ENCODE measurements at places on chromosomes 2 and 18.
A peak's percentile ranks its signal among the peaks of the same experiment; 100 is the strongest.

DNA sequence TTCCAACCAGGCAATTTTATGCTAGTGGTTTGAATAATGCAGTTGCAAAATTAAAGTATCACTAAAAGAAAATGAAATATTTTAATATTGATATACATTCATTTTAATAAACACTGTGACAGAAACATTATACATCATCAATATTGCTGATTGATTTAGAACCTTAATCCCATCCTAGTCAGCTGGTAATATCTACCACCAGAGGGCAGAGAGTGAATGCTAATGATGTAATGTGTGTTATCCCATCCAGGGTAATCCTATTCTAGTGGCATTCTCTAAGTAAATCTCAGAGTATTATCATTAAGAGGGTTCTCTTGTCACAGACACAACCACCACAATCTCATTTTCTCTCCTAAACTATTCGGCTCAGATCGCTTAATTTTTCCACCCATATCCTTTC, 477.4 kb downstream of the CPS1 start:
- no peak for DNase-seq

GRCh38 chr2:149278161-149278871, 52.1 kb upstream of the LYPD6 start:
- DNase-seq, result no peak

GRCh38 chr2:230907361-230908091, 17.5 kb downstream of the GPR55 start:
- no peak for DNase-seq

DNA sequence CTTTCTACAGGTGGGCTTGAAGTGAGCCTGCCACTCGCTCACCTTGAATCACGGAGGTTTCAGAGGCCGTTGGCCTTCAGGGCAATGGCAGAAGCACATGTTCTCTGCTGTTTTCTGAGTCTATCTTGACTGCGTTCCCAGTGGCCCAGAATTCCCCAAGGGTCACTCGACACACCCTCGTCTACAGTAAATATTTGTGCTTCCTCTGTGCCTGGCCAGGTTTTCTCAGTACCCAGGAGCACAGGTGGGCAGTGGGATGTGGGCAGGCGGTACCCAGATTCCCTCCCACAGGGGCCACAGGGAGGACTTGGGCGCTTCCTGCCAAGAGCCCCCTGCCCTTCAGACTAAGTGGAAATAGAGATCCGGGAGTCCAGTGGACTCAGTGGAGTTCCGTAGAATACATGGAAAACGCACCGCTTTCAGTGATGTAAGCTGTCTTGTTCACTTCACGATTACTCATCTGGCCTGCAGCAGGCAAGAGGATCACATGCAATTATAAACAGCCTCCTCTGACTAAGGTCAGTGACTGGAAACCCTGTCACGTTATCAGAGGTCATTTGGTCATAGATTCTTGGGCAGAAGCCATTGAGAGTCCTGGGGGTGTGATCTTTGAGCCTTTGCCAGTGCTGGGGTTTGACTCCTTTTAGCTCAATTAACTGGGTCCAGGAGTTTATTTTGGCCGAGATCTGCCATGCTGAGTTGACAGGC, 179.8 kb downstream of the NEDD4L start:
- peak; percentile 17 for DNase-seq

DNA sequence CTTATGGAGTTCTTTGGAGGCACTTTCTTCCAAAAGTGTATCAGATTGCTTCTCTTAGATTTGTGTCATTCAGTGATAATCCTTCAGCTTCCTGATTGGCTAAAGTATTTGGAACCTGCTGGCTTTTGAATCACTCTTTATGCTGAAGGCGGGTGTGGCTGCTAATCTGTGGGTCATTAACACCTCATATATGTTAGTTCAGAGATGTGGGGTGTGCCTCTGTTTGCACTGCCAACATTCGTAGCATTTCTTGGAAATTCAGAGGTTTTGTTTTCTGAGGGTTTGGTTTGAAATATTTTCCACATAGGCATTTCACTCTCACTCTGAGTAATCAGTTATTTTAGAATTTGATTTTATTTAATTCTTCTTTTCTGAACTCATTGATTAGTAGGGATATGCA, 1604.4 kb upstream of the ACVR2A start:
- no peak for DNase-seq

GRCh38 chr2:205696331-205696926, 14.1 kb downstream of the NRP2 start:
- no peak for DNase-seq

DNA sequence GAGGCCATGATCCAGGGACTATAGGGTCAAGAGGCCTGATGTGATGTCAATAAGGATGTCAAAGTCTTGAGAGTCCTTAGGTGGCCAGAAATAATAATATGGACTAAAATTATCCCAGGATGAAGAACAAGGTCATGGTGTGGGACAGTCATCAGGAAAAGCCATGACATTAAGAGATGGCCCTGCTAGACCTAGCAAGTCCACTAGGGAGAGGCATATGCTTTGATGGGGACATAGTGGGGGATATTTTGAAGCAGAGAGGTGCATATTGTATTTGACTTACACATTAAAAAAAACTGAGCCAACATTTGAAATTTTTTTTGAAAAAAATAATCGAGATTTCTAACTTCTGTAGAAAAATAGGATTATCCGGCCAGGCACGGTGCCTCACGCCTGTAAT, 53.3 kb upstream of the CXCR4 start:
- no peak for DNase-seq

- DNase-seq, result no peak
These were observed 50.8 kb upstream of the CHN1 start for GRCh38 chr2:175055993-175056392.

GRCh38 chr2:19654310-19655090, 247.3 kb downstream of the TTC32 start:
- DNase-seq, result no peak

GRCh38 chr18:6004119-6004518, 108.8 kb upstream of the TMEM200C start:
- no peak for DNase-seq

DNA sequence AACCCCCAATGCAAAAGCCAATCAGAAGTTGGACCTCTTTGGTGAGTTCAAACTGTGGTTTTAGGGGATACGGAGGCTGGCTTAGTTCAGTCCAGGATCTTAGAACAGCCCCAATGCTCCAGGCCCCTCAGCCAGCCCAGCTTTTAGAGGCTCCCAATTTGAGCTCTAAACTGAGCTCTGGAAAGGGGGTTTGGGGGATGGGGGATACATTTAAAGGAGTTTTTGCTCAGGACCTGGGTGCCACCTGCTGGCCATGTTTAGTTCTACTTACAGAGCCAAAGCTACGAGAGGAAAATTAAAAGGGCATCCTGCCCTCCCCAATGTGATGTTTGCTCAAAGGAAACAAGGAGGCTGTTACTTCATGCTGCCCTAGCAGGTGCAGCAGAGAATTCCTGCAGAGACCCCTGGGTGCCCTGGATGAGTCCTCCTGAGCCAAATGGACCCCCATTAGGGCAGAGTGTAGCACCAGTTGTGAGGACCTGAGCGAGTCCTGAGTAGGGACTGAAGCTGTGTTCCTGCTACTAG, 15.9 kb upstream of the TMEM214 start:
- DNase-seq, result no peak

DNA sequence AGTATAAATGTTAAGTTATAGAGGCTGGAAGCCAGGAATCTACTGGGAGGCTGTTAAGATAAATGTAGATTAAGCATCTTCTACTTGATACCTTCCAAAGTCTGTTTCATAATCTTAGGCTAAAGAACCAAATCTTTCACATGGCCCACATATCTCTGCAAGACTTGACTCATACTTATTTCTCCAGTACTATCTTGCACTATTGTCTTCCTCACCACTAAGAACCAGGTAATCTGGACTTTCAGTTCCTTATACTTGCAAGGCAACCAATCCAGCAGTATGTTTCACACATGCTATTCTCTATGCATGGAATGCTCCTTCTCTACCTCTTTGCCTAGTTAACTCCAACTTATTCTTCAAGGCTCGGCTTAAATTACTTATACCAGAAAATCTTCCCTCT, 62.2 kb downstream of the RBMS1 start:
- no peak for DNase-seq

DNA sequence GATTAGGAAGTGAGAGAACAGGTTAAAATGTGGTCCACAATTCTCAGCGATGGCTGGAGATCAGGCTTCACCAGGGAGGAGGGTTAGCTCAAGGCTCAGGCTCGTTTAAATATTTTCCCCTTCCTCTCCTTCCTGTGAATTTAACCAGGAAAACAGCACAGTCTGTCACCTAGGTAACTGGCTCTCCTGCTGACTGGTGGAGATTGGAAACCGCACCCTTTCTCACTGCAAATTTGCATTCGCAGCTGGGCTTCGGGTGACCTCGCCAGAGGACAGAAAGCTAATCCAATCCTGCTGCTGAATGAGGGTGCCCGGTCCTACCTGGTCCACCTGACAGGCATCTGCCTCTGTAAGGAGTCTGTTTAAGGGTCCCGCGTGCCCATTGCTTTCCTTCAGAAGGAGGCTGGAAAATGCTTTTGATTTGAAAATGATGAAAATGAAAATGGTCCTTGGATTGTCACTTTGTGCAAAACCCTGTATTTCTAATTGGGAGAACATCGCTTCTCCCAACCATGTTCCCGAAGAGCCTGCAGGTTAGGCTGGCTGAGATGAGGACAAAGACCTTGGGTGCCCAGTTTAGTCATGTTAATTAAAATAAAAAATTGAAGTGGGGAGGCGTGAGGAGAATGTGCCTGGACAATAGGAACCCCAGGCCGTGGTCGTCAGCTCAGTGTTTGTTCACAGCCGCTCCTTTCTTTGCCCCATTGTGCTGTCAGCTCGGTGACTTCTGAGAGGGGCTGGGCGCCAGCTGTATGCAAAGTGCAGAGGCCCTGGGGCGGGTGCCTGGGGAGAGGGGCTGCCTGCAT, 43.4 kb upstream of the MTCL1 start:
- DNase-seq, result peak; percentile 90

GRCh38 chr2:217204358-217204757, 344.5 kb upstream of the TNP1 start:
- no peak for DNase-seq

DNA sequence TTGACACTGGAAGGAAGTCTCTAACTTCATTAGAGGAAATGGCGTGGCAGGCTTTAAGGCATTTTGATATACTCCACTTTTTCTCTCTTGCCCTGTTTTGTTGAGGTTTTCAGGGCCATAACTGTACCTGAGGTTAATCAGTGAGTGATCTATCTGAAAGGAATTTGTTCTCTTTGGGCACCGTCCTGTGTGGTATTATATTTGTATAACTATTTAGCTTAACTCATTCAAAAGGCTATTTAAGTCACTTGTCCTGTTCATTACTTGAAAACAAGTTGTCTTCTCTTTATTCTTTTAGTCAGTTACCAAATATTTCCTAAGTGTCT, 180.4 kb downstream of the NEDD4L start:
- DNase-seq, result no peak

- DNase-seq, result no peak
These were observed 114.4 kb upstream of the TMEM200C start for GRCh38 chr18:6009756-6010155.

- DNase-seq, result no peak
These were observed 53.2 kb upstream of the RAB27B start for GRCh38 chr18:54774981-54775665.

GRCh38 chr2:231199219-231199618, 788 bp downstream of the ARMC9 start:
- no peak for DNase-seq

GRCh38 chr18:79366177-79367094, 29.3 kb upstream of the NFATC1 start:
- no peak for DNase-seq

DNA sequence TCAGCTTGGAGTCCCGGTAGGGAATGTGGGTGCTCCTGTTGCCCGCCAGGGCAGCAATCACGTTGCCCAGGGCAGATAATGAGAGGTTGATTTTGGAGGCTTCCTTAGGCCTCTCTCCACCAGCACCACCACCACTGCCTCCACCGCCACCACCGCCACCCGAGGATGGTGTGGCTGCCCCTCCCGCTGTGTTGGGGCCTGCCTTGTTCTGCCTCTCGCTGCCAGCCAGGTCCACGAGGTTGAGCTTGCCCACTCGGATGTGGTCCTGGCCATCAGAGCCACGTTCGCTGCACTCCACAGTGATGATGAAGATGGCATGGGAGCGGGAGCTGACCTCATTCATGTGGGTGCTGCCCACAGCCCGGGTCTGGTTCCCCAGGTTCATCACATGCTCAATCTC, 1.3 kb downstream of the KIF3C start:
- DNase-seq, result no peak

GRCh38 chr2:151904807-151905206, 76.6 kb upstream of the ARL5A start:
- no peak for DNase-seq

DNA sequence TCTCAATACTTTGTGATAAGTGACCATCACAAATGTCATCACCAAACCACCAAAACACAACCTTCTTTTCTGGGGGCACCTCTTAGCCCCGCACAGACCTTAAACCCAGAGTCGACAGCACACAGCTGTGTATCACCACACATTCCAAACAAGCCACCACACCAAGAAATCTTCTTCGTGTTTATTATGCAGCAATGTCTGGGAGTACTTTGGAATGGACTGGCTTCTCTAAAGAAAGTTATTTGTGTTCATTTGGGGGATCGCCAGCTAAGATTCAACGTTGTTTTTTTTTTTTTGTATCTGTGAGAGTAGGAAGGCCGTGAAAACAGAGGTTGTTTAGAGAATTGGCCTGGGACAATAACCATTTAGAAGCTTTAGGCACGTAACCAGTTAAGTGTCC, 1.1 kb upstream of the MTA3 start:
- DNase-seq, result no peak

- no peak for DNase-seq
These were observed 90.9 kb upstream of the SMAD7 start for GRCh38 chr18:49041435-49042245.
